Naive thymus-derived CD4-positive, alpha-beta T cell (primary cell): ENCODE measurements at places on chromosomes 4 and X.

GRCh38 chr4:59195839-59196238 lies 2004.3 kb upstream of the ADGRL3 start:
- no peak for DNase-seq

DNA sequence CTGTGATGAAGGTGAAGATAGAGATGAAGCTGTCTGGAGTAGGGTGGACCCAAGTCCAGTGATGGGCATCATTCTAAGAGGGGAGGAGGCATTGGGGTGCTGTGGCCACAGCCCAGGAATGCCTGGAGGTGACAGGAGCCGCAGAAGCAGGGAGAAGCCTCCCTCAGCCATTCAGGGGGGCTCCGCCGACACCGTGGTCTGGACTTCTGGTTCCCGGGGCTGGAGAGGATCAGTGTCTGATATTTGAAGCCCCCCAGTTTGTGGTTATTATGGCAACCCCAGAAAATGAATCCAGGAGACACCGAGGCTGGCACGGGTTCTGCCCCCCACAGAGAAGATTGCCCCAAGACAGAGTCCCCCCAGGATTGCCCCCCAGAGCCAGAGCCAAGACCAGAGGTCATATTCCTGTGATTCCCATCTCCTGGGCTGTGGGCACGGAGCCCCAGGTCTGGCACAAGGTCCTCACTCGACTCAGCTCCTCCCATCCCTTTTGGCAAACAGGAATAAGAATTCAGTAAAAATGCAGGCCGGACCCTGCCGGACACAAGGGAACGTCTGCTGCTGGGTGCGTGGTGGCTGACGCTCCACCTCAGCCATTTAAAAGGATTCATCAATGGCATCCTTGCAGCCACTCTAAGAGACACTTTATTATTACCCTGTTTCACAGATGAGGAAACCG lies 116.6 kb downstream of the CPZ start:
- no peak for DNase-seq

GRCh38 chr4:39539089-39539611 lies 11.9 kb upstream of the UGDH start:
- no peak for DNase-seq

- no peak for DNase-seq
Measured at GRCh38 chrX:15808254-15808653, 18.0 kb downstream of the ZRSR2 start.

DNA sequence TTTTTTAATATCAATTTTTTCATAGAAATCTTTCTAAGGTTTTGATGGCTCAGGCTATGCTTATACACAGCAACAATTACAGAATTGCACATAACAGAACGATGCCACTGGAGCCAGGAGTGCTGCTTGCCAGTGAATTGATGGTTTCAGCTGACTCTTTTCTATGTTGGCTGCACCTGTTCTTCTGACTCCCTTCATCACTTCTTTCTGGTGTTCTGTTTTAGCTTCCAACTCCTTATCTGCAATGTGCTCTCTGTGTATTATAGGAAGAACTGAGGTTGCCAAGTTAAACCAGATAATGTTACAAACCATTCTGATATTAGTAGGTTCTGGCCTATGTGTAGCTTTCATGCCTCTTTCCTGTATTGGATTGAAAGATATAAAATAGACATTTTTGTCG lies 11.6 kb upstream of the VEGFD start:
- DNase-seq = no peak

DNA sequence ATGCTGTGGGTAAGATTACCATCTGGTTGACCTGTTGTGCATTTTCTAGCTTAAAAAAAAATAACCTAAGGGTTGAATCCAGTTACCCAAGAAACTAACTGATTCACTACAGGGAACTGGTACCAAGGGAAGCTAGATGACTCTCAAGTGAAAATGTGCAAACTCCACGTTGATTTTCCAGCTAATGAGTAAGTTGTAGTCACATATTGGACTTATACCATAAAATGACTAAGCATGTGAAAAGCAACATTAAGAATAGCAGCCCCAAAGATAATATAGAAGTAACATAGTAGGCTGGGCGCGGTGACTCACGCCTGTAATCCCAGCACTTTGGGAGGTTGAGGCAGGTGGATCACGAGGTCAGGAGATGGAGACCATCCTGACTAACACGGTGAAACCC lies 270.9 kb downstream of the SPRY1 start:
- no peak for DNase-seq

DNA sequence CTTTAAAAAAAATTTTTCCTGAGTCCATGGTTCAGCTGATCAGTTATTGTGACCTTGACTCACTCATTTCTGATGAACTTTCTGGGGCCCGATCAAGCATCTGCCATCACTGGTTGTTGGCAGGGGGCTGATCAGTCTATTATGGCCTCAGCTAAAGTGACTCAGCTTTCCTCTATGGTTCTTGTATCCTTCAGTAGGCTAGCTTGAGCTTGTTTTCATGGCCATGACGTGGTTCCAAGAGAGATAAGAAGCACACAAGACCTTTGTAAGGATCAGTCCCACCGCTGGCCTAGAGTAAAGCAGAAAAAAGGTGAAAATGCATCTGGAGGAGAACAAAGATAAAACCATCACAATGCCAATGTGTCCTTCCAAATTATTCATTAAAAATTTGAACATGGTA lies 29.8 kb upstream of the EPGN start:
- DNase-seq = no peak

DNA sequence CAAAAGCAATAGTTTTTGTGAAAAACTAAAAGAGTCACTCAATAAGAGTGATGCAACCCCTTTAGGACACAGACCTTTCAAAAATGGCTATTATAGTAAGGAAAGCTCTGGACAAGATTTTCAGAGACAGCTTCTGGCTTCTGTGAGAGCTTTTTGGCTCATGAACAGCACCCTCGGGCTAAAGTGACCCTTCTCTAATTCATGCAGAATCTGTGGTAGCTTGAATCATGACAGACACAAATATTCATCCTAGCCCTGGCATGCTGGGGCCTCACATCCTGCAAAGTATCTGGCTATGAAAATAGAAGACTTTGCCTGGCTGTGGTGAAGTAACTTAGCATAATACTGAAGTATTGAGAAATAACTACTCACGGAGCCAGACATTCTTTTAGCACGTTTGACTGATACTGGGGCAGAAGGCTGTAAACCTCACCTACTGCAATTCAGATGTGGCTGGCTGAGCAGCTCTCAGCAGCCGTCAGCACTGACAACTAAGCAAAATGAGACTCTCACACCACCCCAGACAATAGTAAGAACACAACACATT lies 327.3 kb downstream of the MAPK10 start:
- DNase-seq = no peak

DNA sequence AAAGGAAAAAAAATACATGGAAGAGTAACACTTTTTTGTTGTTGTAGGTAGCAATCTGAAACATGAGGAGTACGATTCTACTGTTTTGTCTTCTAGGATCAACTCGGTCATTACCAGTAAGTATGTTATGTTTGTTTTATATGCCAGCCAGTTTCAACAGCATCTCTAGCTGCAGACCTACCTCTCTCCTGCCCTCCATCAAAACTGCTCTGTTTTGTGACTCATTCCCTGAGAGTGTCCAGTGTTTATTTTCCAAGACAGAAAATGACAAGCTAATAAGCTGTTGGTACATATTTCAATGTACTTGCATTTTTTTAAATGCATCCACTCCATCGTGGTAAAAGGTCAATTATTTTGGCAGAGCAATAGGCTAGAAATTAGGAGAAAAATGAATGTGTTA lies 347 bp downstream of the AMTN start:
- no peak for DNase-seq

- DNase-seq = no peak
Measured at GRCh38 chr4:17962171-17962570, 59.4 kb downstream of the LCORL start.

DNA sequence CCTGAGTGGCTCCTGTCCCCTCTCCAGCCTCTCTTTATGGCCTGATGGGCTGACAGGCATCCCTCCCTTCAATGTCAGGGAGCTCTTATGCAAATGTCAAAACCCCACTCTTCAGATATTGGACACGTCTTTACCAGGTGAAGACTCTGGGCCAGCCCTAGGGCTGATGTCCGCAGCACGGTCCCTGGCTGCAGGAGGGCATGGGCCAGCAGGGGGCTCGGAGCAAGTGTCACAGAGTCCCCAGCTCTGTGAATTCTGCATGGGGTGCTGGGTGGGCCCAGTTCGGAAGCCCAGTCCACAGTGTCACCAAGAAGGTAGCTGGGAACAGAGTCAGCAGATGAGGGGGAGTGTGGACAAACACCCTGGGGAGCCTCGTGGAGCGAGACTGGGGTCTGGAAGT lies 39.6 kb upstream of the PSAPL1 start:
- no peak for DNase-seq

DNA sequence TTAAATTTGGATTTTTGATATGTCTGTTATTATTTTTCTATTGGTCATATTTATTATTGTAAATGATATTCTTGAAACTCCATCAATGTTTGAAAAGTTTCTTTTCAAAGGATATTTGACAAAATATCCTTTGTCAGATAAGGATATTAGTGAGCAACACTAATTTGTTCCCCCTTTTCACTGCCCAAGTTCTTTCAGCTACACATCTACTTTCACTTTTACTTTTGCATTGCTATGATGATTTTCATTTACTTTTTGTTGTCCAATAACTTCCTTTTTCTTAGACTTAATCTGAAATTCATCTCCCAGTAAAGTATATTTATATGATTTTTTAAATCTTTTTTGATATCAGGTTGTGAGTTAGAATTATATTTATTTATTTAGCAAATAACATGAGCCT lies 542.3 kb upstream of the ADGRL3 start:
- no peak for DNase-seq

GRCh38 chr4:82373486-82373815 lies 340 bp downstream of the HNRNPD start:
- no peak for DNase-seq

DNA sequence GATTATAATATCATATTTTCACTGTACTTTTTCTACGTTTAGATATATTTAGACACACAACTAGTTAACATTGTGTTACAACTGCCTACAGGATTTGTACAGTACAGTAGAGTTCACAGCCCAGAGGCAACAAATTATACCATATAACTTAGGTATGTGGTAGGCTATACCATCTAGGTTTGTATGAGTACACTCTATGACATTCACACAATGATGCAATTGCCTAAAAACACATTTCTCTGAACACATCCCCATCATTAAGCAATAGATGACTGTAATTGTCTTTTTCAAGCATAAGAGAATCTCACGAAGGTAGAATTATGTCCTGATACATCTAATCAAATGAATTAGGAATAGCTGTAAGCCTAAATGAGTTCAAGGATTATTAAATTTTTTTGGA lies 12.3 kb upstream of the TIGD2 start:
- DNase-seq = no peak

DNA sequence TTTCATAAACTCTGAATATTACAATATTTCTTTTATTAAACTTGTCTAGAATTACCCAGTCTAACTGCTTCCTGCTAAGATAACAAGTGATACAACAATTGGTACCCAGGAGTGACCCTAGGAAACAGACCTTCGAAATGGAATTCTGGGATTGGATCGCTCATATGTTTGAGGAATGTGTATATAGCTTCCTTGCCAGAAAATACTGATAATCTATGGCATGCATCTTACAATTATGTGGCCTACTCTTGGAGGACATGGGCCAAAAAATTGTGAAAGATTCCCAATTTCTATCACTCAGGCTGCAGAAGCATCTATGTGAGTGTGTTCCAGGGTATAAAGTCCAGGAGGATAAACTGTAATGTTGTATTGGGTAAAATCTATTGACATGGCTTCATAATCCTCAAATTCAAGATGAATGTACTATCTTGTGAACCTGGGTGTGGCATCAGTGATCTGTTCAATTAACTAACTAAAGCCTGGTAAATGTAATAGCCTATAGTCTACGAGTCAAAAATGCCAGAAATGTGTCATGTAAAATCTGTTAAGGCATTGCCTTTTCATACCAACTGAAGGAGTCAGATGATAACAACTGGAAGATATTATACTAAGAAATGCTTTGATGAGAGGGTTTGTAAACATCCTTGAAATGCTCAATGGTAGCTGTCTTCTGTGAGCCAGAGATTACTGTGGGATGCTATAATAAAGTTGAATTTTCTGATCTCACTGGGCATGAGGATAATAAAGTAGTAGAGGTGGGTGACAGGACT lies 1499.3 kb downstream of the PCDH7 start:
- DNase-seq = no peak

DNA sequence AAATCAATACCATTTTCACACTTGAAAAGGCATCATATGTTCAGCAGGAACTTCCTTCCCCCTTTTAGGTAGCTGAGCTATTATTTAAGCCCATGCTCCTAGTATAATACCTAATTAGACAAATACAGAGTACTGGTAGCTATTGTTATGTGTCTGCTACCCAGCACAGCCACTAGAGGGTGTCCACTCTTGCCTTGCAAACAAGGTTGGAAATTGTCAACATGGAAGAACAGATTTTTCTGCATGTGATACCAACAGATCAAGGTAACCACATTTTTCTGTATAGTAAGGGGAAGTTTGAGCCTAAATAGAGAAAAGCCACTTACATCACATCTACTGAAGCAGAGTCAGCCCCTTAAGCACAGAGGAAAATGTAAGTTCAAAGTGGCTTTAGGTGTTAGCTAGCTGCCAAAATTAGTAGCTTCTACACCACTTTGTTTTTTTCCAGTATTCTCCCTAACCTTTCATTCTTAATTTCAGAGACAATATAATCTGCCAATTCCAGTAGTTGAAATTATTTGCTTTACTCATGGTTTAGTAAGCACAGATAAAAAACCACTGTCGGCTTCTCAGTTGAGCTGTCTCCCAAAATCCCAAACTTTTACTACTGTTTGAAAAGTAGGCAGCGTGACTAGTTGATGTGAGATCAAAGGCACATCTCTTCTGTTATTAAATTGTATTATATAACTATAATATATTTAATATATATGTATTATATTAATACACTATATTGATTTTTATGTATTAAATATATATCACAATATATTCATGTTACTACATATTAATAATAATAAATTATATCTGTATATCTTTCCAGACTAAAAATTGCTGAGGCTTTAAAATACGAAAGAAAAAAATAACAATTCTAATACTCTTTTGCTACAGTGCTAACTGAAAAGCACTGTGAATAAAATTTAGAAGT lies 38.2 kb downstream of the EDNRA start:
- peak; percentile 40 for DNase-seq

DNA sequence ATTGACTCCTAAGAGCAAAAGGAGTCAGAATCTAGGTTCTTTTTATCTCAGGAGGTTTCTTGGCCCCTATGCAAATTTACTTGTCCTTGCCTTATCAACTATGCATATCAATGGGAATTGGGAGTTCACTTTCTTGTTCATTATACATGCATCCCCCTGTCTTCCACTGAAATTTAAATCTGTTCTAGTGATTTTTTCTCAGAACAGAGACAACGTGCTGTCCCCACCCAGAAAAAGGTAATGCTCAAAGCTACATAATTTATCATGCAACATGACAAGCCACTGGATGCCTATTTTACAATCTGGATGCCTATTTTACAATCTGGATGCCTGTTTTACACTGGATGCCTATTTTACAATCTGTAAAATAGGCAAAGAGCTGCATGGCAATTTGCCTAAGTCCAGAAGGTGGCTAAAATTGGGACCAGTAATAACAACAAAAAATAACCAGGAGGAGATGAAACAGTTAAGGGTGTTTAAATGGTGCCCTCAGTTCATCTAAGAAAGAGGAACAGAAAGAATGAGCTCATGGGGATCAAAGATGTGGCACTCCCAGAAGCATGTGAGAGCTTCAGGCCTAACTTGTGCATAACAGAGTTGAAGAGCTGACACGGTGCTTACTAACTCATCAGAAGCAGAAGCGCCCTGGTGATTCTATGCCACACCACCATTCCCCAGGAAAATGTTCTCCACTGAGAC lies 537.8 kb upstream of the BOD1L1 start:
- no peak for DNase-seq
